ENCODE measurements at places on chromosomes 1 and 21.

- DNase-seq: no peak
Observed at GRCh38 chr1:218585511-218586184, 240.5 kb downstream of the TGFB2 start.

GRCh38 chr21:45818276-45818903 lies 163.2 kb upstream of the COL6A1 start:
- DNase-seq: peak; percentile 60

DNA sequence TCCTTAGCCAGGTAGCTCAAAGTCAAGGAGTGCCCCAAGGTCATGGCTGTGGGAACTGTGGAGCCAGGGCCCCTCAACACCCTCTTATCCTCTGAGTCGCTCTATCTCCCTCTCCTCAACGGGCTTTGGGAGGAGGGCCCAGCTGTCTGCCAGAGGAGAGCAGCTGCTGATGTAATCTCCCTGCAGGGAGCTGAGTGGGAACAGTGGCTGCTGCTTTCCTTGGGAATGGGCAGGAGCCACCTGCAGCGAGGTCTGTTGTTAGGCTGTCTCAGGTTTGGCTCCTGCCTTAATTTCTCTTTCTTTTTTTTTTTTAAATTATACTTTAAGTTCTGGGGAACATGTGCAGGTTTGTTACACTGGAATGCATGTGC lies 58.8 kb upstream of the MAP1LC3C start:
- DNase-seq: no peak

GRCh38 chr1:54221867-54222484 lies 22.0 kb downstream of the MRPL37 start:
- DNase-seq: no peak

DNA sequence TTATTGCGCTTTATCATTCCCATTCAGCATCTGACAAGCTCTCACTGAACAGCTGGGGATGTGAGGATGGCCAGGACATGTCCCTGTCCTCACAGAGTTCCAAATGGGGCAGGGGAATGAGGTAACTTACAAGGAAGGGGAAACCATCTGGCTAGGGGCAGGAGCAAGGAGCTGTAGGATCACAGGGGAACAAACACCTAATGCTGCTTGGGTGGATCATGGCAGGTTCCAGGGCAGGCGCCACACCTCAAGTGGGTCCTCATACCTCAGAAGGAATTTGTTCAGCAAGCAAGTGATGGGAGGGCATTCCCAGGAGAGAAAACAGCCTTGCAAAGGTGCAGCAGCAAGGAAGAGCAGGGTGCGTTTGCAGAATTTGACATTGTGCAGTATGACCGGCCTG lies 35.1 kb upstream of the GRIK3 start:
- no peak for DNase-seq

DNA sequence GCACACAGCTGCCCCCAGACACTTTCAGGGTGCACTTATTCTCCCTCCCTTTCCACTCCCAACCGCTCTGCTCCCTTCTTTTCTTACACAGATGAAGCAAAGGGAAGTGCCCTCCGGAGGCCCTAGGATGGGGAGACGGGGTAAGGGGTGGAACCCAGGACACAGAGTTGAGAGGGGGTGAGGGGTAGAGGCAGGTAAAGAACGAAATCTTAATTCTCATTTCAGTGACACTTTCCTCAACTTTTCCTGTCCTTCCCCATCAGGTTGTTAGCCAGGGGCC lies 12.8 kb downstream of the PLEKHO1 start:
- DNase-seq: no peak

DNA sequence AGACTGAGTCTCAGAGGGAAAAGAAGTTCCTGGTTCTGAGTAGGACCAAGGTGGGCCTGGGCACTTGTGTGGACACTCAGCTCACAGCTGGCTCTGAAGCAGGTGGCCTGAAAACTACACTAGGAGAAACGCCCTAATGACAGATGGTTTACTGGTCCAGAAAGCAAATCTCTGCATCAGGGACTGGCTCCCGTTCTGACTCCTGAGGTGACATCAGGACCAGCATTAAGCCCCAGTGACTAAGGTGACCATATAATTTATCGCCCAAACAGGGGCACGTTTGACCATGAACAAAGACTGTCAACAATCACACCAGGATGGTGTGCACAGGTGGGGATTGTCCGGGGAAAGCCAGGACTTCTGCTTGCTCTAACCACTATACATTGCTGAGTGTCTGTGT lies 12.2 kb upstream of the CD34 start:
- no peak for DNase-seq

GRCh38 chr1:109884242-109884891 lies 26.3 kb upstream of the CSF1 start:
- DNase-seq: no peak

GRCh38 chr1:36475341-36475740 lies 7.4 kb downstream of the CSF3R start:
- DNase-seq: no peak

DNA sequence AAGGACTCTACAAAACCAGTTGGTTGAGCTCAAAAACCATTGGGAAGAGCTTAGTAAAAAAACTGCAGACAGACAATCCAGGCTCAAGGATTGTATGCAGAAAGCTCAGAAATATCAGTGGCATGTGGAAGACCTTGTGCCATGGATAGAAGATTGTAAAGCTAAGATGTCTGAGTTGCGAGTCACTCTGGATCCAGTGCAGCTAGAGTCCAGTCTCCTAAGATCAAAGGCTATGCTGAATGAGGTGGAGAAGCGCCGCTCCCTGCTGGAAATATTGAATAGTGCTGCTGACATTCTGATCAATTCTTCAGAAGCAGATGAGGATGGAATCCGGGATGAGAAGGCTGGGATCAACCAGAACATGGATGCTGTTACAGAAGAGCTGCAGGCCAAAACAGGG lies 104.0 kb upstream of the BMP8A start:
- no peak for DNase-seq
